Retinal pigment epithelial cell (primary cell): ENCODE measurements at places on chromosomes 1 and 21.

DNA sequence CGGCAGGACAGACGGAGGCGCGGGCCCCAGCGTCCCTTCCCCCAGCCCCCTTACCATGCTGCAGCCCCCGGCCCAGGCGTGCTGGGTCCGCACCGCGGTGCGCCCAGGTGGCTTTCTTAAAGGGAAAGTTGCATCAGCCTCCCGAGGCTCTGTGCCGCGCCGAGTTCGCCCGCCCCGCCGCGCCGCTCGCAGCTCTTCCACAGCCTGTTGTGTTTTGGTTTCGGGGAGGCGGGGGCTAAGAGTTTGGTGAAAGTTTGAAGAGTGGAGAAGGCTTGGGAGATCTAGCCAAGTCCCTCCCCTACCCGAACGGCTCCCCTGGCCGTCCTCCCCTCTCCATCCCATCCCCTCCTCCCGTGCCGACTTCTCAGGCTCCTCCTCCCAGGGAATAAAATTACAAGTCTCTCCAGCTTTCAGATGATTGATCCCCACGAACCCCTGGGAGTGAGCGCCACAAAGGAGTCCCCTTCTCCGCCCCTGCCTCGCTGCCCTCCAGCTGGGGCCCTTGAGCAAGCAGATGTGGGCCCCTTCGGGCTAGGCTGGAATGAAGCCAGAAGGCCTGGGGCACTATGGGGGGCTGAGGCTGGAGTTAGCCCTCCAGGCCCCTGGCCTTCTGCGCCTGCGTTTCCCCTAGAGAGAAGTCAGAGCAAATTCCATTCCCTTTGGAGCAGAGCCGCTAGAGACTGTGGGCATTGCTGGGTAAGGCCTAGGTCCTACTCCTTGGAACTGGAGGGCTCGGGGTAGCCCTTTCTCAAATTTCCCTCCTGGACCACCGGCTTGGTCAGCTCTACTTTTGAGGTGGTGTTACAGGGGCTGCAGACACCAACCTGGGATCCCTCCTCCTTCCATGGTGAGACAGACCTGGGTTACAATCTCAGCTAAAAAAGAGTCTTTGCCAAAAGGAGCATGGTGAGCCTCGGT lies at the start of gene SLC6A9:
SLC6A9 (minus strand) TSS at position 211 of the 918 bp plus-strand sequence. CDS start 7,185 bp downstream, outside the sequence.
- no peak for DNase-seq

GRCh38 chr1:25922056-25922970 lies 16.1 kb upstream of the STMN1 start:
- no peak for DNase-seq

DNA sequence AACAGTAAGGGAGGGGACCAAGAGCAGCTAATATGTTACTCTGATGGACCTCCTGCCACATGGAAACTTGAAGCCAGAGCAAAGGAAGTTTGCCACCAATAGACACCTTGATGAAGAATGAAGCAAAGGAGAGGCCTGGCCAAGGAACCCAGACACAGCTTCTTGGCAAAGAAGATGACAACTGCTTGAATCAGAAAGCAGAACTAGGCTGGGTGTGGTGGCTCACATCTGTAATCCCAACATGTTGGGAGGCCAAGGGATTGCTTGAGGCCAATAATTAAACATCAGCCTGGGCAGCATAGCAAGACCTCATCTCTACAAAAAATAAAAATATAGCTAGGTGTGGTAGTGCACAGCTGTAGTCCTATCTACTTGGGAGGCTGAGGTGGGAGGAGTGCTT lies 31.7 kb upstream of the CAPZB start:
- DNase-seq = no peak

GRCh38 chr21:45041351-45041805 lies 33.0 kb upstream of the ADARB1 start:
- DNase-seq = no peak

- no peak for DNase-seq
These were observed 25.3 kb downstream of the CR1L start for GRCh38 chr1:207670192-207670591.

DNA sequence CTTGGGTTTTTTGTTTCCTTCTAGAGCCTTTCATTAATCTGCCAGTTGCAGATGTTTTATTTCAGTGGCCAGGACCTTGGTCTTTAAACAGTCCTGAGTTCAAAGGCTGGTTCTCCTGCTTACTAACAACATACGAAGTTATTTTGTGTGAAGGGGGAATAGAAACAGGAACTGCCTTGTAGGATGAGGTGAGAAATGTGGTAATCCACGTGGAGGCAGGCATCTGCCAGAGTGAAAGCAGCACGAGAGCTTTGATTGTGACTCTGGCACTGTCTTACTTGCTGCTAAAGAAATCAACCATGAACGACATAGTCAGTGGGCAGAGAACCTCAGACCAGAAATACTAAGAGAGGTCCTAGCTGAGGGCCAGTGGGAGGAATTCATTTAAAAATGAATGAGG lies 30.4 kb downstream of the TMEM63A start:
- no peak for DNase-seq

GRCh38 chr1:45552331-45552730 lies 1.7 kb downstream of the AKR1A1 start:
- no peak for DNase-seq

- no peak for DNase-seq
These were observed 3.5 kb downstream of the RFX5 start for GRCh38 chr1:151343587-151343986.

DNA sequence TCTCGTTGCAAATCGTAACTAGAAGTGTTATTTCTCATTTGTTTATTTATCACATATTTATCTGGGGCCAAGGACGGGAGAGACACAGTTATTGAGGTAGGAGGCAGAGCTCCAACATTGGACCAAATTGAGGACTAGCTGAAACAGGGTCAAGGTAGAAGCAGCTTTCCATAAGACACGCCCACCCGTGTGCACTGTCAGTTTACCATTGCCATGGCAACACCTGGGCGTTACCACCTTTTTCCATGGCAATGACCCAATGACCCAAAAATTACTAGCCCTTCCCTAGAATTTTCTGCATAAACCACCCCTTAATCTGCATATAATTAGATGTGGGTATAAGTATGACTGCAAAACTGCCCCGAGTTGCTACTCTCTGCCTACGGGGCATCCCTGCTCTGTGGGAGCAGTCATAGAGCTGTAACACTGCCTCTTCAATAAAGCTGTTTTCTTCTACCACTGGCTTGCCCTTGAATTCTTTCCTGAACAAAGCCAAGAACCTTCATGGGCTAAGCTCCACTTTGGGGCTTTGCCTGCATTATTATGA lies 72.7 kb downstream of the FBXO2 start:
- DNase-seq = no peak

GRCh38 chr21:16180614-16181013 lies 450.8 kb downstream of the USP25 start:
- DNase-seq = no peak
